AG09309 (cell line): ENCODE measurements at places on chromosomes 2 and 18.

DNA sequence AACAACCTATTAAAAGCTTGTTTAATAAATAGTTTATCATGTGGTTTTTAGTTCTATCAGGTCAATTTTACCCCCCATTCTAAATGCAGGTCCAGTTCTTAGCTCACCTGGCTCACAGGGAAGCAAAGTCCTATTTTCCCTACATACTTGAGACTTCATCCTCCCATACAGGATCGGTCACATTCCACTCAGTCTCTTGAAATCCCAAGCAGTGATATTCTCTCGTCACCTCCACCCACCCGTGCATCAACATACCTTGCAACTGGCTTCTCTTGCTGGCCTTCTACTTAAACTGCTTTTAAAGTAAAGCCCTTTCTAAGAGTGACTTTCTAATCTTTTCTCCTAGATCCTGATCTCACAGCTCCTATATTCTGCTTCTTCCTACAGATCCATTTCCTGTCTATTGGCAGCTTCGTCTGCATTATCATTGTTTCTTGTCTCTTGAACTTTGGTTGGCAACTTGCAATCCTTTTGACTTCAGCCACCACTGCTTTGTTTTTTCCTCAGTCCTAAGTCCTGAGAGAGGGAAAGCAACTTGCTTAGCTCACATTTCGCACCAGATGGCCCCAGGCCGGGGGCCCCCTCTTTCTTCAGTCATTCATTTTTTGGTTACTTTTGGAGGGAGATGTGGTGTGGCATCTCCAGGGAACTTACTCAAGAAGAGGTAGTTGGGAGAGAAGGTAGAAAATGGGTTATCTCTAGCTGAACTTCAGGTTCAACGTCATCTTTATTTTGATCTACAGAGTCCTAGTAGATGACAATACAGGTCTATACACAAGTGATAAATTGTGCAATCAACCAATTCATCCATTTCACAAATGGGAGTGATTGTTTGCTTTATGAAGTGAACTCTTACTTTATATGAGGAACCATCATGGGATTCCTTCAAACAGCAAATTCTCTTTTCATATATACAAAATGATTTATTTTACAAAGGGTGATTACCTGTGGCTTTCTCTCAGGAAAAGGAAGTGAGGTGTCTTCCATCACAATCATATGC, 23.9 kb upstream of the NCOA1 start:
- no peak for DNase-seq

DNA sequence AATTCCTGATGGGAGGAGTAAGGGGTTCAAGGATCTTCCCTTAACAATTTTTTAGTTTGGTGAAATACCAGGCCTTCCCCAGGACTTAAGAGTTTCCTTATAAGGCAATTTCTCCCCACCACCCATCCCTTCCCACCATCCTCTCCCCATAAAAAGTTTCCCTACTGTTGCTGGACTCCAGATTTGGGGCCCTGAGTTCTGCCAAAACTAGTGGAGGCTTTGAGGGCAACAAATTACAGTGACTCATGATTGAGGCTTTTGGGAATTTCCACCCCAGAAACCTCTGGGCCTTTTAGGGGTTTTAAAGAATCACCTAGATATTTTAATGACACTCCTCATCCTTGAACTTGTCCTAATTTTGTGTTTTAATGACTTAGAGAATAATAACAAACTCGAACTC, 14.3 kb upstream of the EN1 start:
- DNase-seq, result peak; percentile 31

DNA sequence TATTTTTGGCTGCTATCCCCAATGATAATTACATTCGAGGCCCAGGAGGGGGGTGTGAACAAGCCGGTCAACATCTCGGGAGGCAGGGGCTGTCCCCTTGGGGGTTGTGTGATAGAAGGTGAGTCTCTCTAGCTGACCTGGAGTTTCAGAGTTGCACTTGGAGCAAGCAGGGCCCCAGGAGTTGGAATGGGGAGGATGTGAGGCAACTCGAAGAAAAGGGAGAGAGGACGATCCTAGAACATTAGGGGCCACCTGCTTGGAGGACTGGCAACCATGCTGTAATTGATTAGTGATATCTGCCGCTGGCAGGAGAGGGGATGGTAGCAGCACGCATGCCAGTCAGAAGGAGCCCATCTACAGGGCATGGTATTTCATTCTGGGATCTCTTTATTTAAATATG, 122.6 kb downstream of the CTIF start:
- DNase-seq, result no peak

- DNase-seq, result no peak
These were observed 775 bp downstream of the WDR12 start for GRCh38 chr2:202910698-202911097.

GRCh38 chr2:129712676-129712985, 266.8 kb upstream of the RAB6C start:
- no peak for DNase-seq

GRCh38 chr2:8584174-8585066, 97.4 kb upstream of the ID2 start:
- DNase-seq, result no peak

- no peak for DNase-seq
These were observed 24.5 kb upstream of the CD28 start for GRCh38 chr2:203681978-203682377.
